ENCODE measurements at places on chromosomes 7 and 10.

DNA sequence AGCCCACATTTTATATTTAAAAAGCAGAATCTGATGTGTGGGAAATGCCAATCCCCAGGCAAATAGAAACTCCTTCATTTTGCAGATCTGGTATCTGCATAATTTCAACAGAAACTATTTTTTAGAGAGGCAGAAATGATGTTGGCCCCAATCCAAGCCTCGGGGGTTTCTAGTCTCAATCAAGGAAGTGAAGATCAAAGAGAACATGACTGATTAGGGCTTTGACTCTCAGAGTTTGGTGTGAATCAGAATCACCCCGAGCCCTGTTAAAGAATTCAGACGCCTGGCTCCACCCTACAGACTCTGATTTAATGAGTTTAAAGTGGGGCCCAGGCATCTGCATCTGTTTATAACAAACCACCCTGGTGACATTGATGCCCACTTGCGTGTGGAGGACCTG lies 36.7 kb upstream of the UBE2H start:
- DNase-seq, result no peak

GRCh38 chr7:151518105-151518946 lies 1.4 kb downstream of the RHEB start:
- DNase-seq, result peak; percentile 28

- no peak for DNase-seq
Observed at GRCh38 chr10:110977662-110978061, 58.3 kb downstream of the SHOC2 start.

DNA sequence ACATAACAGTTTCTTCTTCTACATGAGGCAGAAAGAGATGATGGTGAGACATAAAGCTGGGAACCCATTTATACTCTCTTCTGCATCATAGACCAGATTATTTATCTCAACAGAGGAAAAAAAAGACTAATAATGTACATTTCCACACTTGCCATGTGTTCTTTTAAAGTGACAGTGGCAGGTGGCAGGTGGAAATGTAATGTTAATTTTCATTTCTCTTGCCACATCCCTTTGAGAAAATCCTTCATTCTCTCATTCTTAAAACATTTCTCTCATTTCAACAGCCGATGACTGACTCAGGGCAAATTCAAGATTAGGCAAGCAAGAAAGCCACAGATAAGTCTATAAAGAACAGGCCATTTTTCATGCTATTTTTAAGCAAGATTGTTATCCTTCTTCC lies 635.6 kb upstream of the SORCS1 start:
- no peak for DNase-seq
